Naive thymus-derived CD4-positive, alpha-beta T cell (primary cell): ENCODE measurements at places on chromosomes 12 and 14. TPM values are rescaled to one million over a fixed set of nuclear protein-coding genes. Genes with fewer than 3 reads are reported as not detected.

The TSHR gene
- not detected for polyA plus RNA-seq

The GALNT9 gene
- polyA plus RNA-seq = not detected

The NAV3 gene
- not detected for polyA plus RNA-seq

The MGST1 gene
- not detected for polyA plus RNA-seq

The PLEKHH1 gene
- polyA plus RNA-seq = not detected

The CLEC1A gene
- polyA plus RNA-seq = not detected

The MANSC4 gene
- not detected for polyA plus RNA-seq

The KRT6B gene
- polyA plus RNA-seq = not detected

The COX6A1 gene
- 648 TPM for polyA plus RNA-seq

The MYBPC1 gene
- polyA plus RNA-seq = not detected

The DDX55 gene
- 17.1 TPM for polyA plus RNA-seq

The ACOT4 gene
- polyA plus RNA-seq = 2.6 TPM

The MEG3 gene
- polyA plus RNA-seq = not detected

The FIGNL2 gene
- 0.07 TPM for polyA plus RNA-seq

The ATG2B gene
- polyA plus RNA-seq = 2.5 TPM

The C12orf56 gene
- polyA plus RNA-seq = not detected

The PRR13 gene
- polyA plus RNA-seq = 529 TPM

The ATL1 gene
- polyA plus RNA-seq = 3.8 TPM

The C14orf132 gene
- 3.9 TPM for polyA plus RNA-seq

The TMEM30B gene
- polyA plus RNA-seq = 5.7 TPM

The SERPINA5 gene
- polyA plus RNA-seq = not detected

The ZC3H10 gene
- polyA plus RNA-seq = 2.4 TPM
